ENCODE measurements at places on chromosomes 1 and 21.
A peak's percentile ranks its signal among the peaks of the same experiment; 100 is the strongest.

- peak; percentile 61 for DNase-seq
These were observed 7.3 kb upstream of the GIPC2 start for GRCh38 chr1:78038491-78038939.

- DNase-seq, result no peak
These were observed 115.6 kb downstream of the ZNF281 start for GRCh38 chr1:200294241-200294640.

DNA sequence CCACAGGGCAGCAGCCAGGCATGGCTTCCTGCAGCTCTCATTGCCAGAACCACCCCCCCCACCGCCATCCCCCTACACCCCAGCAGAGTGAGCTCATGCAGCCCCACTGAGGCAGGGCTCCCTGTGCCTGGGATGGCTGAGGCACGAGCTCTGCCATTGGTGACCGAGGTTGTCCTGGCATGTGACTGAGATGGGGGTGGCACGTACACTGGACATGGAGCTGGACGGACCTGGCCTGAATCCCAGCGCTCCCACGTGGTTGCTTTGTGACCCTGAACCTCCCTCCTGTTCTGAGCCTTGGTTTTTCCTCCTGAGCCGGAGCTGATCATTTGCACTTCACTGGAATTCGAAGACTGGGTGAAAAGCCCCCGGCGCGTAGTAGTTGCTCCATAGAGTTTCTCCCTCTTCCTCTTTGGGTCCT is 28.3 kb downstream of the ALPL start:
- DNase-seq, result no peak

DNA sequence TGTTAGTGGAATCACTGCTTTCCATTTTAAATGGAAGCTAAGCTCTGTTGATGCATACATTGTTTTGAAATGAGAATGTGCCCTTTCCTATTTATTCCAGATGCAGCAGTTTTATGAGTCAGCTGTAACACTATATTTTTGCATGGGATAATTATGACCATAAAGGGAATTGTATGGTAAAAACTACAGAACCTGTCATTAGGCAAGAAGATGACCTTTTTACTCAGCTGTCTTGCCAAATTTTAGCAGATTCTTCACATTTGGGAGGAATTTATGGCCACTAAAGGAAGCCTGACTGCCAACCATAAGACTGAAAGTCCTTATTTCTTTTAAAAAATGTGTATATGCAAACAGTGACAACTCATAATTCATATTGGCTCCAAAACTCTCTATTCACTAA is 356.3 kb upstream of the PRMT6 start:
- peak; percentile 16 for DNase-seq

DNA sequence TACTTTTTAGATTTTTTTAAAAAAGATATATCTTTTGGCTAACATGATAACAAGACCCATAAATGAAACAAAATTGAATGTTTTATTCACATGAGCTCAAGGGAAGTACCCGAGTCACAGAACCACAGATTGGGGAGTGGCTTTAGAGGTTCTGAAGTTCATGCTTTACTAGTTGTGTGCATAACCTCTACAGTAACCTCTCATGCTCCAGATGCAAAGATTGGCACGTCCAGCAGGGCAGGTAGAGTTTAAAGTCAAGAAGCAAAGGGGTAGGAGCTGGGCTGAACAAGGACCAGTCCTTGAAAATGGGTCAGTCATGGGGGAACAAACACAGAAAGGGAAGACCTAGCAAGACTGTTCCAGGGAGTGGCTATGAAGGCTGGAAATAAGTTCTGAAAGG is 109.6 kb downstream of the RNF220 start:
- DNase-seq, result no peak

DNA sequence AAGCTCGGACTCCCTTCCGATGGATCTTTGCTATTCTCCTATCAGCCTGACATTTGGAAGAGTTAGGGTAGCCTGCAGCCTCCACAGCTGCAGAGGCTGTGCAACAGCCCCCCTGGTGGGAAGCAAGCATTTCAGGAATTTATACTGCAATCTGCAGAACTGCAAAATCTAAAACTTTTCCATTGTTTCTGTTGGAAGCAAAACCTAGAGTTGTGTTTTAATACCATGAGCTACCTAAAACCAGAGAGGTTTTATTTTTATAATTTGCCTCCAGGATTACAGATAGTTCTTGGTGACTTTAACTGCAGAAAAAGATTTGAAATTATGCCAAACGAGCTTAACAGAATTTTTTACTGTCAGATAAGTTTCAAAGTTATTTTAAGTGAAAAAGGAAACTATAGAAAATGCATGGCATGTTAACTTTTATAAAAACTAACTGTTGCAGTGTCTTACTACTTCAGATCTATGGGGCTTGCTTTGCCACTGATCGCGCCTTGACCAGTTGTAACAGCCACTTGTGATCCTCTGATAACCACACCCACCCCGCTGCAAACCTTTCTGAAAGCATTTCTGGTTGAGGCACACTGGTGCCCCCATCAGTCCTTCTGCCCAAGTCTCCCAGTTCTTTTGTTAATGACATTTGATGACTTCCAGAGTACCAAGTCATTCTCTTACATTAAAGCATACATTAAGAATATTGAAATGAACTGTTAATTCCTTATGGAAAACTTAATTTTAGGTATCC is 64.8 kb downstream of the PRDM2 start:
- DNase-seq, result no peak

- DNase-seq, result no peak
These were observed 14.6 kb upstream of the PARP1 start for GRCh38 chr1:226422478-226422877.

- no peak for DNase-seq
These were observed 299.5 kb downstream of the ST6GALNAC3 start for GRCh38 chr1:76374086-76374485.

DNA sequence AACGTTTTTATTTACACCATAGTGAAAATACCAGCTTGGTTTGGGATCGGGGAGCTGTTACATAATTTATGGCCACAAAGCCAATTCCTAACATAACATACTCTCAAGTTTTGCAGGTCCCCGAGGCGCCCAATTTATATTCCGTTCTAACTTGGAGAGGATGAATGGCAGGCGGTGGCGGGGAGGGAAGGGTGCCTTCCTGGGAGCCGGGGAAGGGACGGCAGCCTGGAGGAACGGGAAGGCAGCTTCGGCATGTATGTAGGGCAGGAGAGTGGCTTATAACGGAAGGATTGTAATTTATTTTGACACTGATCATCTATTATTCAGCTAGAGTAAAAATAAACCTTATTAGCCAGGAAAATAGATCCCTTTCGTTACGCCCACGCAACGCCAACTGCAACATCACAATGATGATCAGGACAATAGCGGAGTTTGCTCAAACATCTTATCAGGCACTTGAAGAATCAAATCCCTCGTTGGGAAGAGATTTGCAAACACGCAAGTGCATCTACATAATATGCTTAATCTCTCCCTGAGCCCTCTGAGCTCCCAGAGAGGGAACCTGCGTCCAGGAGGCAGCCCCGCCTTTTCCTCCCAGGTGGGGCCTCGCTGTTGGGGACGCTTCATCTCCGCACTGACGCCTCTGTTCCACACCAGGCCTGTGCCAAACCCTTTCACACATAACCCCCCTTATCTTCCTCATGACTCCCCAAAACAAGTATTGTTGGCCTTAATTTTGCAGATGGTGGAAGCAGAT is 93.7 kb upstream of the C1orf174 start:
- no peak for DNase-seq

All from cardiac fibroblast (primary cell).